ENCODE measurements at places on chromosomes 6 and 20. TPM values are rescaled to one million over a fixed set of nuclear protein-coding genes. Genes with fewer than 3 reads are reported as not detected.

Gene ARID1B
- 18.1 TPM for total RNA-seq

Gene MEP1A
- total RNA-seq: not detected

Gene ZHX3
- 7.1 TPM for total RNA-seq

Gene IMPG1
- total RNA-seq: not detected

Gene KIF25
- 0.03 TPM for total RNA-seq

Gene B3GALT4
- 0.95 TPM for total RNA-seq

Gene C6orf58
- not detected for total RNA-seq

Gene HCK
- total RNA-seq: 0.13 TPM

Gene PRL
- not detected for total RNA-seq

Gene LSM14B
- total RNA-seq: 25.9 TPM

Gene TBX18
- total RNA-seq: 23.9 TPM

Gene ANGPT4
- 0.02 TPM for total RNA-seq

Gene ZNF165
- 1.1 TPM for total RNA-seq

Gene NR2E1
- not detected for total RNA-seq

Gene HLA-F
- 4.3 TPM for total RNA-seq

Gene TBC1D32
- total RNA-seq: 1.3 TPM

Gene DSTN
- 867 TPM for total RNA-seq

Gene ULBP3
- total RNA-seq: 3.3 TPM

Gene C20orf96
- total RNA-seq: 12.6 TPM

Gene C6orf141
- total RNA-seq: 10.1 TPM

Gene BMP2
- total RNA-seq: 0.30 TPM

Gene SRMS
- total RNA-seq: 0.12 TPM

Gene CST11
- total RNA-seq: not detected

Data from A549 treated with Hydrocortisone at 1 μM for 4 hours (cell line).